Activated T-helper 1 cell treated with anti-CD3 and anti-CD28 coated beads, Interleukin-2, amount 50 U/mL, for 16 hours (primary cell): ENCODE measurements at places on chromosomes 3 and 15.

DNA sequence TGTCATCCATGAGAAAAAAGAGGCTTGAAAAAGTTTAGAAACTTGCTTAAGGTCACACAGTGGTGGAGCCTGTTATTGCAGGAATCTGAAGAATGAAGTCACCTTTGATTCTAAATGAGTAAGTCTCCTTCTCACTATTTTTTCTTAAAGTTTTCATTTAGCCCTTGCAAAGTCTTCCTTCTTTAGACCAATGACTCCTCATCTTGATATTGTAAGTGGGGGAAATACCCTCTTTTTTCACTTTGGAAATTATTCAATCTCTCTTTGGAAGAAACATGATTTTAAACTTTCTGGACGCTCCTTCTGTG lies 787 bp upstream of the SLMAP start:
- no peak for DNase-seq

DNA sequence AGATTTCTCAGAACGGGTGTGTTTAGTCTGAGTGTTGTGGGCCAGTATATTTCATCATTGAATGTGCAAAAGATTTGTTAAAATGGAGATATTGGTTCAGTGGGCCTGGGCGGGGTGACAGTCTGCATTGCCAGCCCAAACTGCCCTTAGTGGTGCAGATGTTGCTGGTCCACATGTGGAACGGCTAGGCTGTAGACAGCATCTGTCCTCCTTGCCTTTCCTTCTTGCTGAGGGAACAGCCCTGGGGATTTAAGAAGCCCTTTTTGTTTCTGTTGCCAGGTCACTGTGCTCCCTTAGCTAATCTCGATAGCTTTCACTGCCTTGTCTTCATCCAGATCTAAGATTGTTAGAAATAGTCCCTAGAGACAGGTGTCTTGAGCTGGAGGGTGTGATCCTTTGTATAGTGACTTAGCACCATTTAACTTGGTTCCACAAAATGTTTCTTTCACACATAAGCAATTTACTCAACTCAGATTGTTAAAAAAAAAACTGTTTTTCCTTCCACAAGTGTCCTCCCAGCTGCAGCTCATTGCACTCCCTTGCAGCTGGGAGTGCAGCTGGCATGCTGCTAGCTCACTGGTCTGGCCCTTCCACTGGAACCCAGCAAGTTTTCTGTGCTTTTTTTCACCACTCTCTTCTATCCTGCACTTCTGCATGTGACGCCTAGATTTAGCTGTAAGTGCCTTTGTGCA lies 37.5 kb downstream of the GAP43 start:
- no peak for DNase-seq

DNA sequence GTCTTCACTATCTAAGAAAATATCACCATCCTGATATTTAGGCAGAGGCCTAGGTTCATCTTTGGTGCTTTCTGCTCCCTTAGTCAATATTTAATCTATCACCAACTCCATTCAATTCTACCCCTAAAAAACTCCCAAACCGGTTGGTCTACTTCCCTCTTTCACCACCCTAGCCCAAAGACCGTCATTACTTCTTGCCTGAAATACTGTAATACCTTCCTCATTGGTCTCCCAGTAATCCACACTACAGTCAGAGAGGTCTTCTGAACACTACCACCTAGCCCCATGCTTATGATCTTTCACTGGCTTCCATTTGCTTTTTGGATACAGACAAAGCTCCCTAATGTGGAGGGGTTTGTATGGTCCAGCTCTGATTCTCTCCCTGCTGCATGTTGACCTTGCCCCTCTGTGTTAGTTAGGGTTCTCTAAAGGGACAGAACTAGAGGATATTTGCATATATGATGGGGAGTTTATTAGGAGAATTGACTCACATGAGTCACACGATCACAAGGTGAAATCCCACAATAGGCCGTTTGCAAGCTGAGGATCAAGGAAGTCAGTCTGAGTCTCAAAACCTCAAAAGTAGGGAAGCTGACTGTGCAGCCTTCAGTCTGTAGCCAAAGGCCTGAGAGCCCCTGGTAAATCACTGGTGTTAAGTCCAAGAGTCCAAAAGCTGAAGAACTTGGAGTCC lies 36.4 kb upstream of the ATP2C1 start:
- no peak for DNase-seq

- DNase-seq: no peak
Measured at GRCh38 chr3:27141668-27142067, 227.5 kb downstream of the NEK10 start.

DNA sequence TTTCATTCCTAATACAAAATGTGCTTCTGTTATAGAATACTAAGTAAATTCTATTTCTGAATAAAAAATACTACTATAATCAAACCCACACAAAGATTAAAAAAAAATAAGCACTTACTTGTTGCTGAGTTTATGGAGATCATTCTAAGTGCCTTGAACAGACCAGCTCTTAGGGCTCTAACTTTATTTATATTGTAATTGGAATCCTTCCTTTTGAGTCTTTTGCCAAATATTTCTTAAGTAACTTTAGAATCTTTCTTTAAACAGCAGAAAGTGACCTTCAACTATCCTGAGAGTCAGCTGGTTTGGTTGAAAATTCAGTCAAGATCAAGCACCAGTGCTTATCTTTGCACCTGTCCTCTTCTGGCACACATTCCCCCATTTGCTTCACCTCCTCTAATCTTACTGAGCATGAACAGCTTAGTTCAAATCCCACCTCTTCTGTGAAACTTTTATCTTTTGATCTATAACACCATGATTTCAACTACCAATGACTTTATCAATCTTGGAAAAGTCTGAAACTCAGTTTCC lies 149.3 kb downstream of the VPS13C start:
- DNase-seq: no peak

DNA sequence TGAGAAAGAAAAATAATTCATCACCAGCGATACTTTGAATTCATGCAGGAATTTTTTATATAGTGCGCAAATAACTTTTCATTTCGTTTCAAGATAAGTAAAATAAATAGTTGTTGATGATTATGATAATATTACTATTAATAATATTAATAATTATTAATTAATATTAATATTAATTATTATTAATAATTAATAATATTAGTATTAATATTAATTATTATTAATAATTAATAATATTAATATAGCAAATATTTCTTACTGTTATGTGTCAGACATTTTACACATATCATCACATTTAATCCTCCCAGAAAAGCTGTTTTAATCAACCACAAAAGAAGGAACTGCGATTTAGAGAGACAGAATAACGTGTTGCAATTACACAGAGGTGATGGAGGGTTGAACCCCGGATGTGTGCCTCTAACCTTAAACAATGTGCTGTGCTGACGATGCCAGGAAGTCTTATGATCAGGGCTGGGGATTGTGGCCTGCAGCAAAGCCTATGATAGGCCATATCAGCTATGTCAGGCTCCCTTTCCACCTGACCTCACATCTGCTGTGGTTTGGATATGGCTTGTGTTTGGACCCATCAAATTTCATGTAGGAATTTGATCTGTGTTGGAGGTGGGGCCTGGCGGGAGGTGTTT lies 263.5 kb upstream of the NR2F2 start:
- no peak for DNase-seq

GRCh38 chr3:45781271-45781670 lies 15.1 kb downstream of the SLC6A20 start:
- no peak for DNase-seq
